Umbilical cord (tissue), 2 donors: ENCODE measurements at places on chromosomes 1 and 21. TPM values are rescaled to one million over a fixed set of nuclear protein-coding genes. Genes with fewer than 3 reads are reported as not detected.

Gene CACNA1S
- 0.96 TPM for total RNA-seq

Gene CYP4Z1
- not detected for total RNA-seq

Gene PTGFRN
- 75.8 TPM for total RNA-seq

Gene DNAH14
- total RNA-seq = 26.5 TPM

Gene KCNQ4
- total RNA-seq = 3.4 TPM

Gene ZRANB2
- total RNA-seq = 45.0 TPM

Gene KCNK1
- total RNA-seq = 14.2 TPM

Gene NECTIN4
- 6.3 TPM for total RNA-seq

Gene IQGAP3
- total RNA-seq = 4.6 TPM

Gene RIMKLA
- 4.8 TPM for total RNA-seq

Gene BEND5
- 6.3 TPM for total RNA-seq
